Germinal center (tissue), 1 donor: ENCODE measurements at places on chromosomes 16 and 17.

DNA sequence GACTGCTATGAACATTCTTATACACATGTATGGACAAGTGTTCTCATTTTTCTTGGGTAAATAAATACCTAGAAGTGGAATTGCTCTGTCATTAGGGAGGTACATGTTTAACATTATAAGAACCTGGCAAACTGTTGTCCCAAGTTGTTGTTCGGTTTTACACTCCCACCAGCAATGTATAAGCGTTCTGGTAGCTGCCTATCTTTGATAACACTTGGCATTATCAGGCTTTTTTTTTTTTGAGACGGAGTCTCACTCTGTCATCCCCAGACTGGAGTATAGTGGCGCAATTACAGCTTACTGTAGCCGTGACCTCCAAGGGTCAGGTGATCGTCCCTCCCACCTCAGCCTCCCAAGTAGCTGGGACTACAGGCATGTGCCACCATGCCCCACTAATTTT is 16.3 kb downstream of the ATAD5 start:
- DNase-seq, result no peak

DNA sequence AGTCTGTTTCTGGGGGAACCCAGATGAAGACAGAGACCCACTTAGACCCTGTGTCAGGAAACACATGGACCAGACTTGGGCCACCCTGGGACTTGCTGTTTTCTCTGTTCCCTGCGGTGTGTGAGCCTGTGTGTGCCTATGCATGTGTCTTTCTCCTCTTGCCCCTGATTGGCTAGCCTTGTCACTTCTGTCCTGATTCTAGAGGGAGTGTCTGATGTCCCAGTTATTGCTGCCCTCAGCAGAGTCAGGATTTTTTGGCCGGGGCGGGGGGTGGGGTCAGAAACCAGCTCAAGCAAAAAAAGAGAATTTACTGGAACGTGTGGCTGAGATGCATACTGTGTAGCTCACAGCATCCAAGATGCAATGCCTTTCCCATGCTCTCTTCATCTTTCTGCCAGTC is 30.5 kb downstream of the PLCG2 start:
- no peak for DNase-seq

GRCh38 chr16:4695473-4696171 is 2.3 kb downstream of the NUDT16L1 start:
- DNase-seq, result no peak

DNA sequence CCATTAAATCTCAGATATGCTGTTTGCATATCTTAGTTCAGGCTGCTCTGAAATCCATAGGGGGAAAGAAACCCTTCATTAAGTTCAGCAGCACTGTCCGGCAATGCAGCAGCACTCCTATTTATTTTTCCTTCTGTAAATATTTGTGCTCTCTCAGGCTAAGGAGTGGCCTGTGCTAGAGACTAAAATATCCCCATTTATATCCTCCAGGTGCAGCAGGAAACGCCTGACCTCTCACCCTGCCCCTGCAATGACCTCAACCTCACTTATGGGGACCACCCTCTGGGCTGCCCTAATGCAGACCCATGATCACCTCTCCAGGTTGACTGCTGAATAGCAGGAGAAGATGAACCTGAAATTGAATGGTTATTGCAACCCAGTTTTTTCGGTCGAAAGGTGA is 165.0 kb upstream of the ELAC2 start:
- no peak for DNase-seq

DNA sequence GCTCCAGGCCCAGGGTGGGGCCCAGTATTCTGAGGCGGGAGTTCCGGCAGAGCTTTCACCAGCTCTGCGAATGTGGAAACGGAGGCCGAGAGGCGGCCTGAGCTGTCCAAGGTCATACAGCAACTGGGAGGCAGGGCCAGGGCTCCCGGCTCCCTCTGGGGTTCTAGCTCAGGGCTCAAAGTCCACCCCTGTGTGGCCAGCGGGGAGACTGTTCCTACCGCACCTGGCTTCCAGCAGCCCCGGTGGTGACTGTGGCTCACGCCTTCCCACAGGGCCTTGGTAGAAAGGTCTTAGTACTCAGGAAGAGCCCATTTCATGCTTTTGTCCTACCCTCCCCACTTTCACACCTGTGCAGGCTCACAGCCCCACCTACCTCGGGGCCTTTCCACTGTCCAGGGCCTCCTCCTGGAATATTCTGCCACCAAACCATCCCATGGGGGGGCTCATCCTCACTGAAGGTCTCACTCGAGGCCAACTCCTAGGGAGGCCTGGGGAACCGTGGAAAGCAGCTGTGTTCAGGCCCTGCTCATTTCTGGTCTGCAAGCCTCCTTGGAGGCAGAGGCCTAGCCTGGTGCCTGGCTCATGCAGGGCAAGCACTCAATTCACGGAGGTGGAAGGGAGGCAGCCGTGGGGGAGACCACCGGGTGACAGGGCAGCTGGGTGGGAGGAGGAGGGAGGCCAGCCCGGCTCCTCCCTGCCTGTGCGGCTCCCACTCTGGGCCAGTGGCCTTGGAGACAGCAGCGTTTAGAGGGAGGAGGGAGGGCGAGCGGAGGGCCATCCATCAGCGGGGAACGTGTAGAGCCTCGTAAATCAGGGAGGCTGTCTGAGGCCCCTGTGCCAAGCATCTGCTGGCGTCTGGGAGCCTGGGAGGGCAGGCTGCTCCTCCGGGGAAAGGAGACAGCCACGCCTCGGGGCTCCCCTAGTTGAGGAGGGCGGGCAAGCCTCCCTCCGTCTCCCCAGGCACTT is 12.7 kb upstream of the DOC2B start:
- DNase-seq, result no peak

GRCh38 chr16:400061-400591 is 1.6 kb upstream of the DECR2 start:
- DNase-seq, result no peak

DNA sequence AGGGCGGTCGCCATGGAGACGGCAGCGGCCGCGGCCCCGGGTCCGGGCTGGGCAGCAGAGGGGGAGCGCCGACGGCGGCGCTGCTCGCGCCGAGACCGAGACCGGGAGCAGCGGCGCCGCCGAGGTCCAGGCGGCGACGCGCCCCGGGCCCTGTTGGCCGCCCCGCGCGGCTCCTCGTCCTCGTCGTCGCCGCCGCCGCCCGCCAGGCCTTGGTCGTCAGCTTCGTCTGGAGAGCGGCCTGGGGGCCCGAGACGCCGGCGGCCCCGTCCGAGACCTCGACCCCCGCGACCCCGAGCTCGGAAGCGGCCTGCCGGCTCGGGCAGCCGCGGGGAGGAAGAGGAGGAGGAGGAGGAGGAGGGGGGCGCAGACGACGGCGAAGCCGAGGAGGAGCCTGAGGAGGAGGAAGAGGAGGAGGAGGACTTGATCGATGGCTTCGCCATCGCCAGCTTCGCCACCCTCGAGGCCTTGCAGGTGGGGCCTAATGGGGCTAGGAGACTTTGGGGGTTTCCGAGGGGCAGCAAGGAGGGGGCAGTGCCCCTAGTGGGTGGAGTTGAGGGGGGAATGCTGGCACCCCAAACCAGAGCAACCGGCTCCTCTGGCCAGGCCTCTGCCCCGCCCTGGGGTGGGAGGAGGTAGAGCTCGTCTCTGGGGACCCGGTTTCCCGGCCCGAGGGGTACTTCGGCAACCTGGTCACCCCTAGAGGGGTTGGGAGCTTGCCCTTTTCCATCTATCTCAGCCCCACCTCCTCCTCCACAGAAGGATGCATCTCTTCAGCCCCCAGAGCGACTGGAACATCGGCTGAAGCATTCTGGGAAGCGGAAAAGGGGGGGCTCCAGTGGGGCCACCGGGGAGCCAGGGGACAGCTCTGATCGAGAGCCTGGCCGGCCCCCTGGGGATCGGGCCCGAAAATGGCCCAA is 1.5 kb downstream of the FBRS start:
- no peak for DNase-seq

- peak; percentile 94 for DNase-seq
These were observed at the start of gene ATP1B2 for GRCh38 chr17:7650509-7651096. Gene ATP1B2 (plus strand): TSS chr17:7650926. CDS start chr17:7651519, 593 bp downstream.

GRCh38 chr16:80836846-80837245 is 32.4 kb upstream of the CDYL2 start:
- DNase-seq, result no peak
